Activated naive CD8-positive, alpha-beta T cell treated with anti-CD3 and anti-CD28 coated beads, Interleukin-2, amount 10 ng/mL, durations not matched to agents 7 days and 5 days (primary cell): ENCODE measurements at places on chromosomes 7 and 10.

DNA sequence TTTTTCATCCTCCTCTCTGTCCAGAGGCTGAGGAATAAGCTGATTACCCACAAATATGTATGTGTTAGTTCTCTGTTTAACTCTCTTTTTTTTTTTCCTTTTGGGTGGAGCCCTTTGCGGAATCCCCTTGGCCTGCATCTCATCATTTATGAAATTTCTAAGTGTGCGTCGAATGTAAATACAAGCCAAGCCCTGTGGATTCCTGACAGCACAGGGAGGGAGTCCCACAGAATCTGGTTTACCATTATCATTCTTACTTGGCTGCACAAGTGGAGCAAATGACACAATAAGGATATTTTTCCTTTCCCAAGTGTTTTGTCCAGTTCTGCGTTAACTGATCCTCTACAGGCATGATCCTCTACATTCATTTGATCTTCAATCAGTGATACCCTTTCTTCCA is 11.4 kb downstream of the STK31 start:
- DNase-seq: no peak

DNA sequence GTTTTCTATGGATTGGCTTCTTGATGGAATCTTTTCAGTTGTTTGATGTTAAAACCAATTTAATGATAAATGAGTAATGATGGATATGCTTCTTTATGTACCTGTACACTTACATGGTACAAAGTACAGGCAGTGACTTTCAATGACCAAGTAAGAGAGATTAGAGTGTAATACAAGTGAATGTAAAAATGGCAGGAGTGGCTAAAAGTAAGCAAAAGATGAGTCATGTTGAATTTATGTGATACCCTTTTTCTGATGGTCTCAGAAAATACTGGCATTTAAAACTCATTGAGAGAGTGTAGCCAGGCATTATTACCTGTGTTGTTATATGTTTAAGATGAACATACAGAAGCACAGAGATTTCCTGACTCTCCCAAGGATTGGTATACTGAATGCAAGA is 97.1 kb downstream of the GPR85 start:
- no peak for DNase-seq

- no peak for DNase-seq
Observed at GRCh38 chr7:6127110-6127490, 95.9 kb downstream of the ANKRD61 start.

- no peak for DNase-seq
Observed at GRCh38 chr10:60735244-60735643, 43.0 kb upstream of the CDK1 start.

DNA sequence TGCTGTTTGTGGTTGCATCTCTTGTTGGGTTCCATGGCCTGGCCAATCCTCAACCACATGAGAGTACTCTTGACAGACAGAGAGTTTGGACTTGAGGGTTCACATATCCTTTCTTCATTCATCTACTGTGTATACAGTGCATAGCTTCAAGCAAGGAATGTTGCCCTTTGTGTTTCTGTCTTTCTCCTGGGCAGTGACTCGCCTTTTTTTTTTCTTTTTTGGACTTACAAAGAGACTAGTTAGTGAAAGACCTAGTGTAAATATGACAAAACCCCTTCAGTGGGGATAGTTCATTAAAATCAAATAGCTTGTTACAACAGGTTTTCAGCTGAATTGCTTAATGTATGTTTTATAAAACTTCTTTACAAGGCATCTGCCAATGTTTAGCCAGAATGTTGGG is 290.2 kb downstream of the FGFR2 start:
- no peak for DNase-seq

DNA sequence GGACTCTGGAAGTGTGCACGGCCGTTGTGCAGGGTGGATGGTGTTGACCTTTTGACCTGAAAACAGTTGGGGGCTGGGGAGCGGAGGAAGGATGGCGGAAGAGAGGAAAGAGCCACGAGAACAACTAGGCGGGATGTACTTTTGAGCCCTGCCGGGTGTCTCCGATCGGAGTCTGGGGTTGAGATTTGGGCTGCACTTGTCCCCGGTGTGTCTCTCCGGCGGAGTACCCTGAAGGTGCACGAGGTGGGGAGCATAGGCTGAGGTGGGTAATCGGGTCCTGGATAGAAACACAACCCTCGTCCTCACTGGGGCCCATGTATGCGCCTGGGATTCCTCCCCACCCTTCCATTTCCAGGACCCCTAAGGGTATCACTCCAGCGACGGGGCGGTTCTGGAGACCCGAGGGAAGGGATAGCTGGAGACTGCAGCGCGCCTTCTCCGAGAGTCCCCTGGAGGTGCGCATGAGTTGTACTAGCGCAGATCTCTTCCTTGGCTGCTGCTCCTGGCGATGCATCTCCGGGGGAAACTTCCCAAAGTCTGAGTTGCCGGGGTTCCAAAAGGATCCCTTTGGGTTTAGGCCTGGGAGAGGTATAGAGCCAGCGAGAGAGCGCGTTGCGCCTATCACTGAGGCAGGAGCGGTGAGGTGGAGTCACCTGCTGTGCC is 4.6 kb upstream of the HMX2 start:
- DNase-seq: no peak

- no peak for DNase-seq
Observed at GRCh38 chr10:79183468-79183865, 114.7 kb downstream of the ZMIZ1 start.

- peak; percentile 82 for DNase-seq
Observed at GRCh38 chr10:72337039-72337629, 17.6 kb downstream of the DNAJB12 start.
